Adipocyte (in vitro differentiated cells): ENCODE measurements at places on chromosomes 1 and 21.

- DNase-seq, result no peak
These were observed 189.6 kb upstream of the ST6GALNAC5 start for GRCh38 chr1:76677416-76678405.

- DNase-seq, result peak; percentile 73
These were observed 62.8 kb downstream of the MAGI3 start for GRCh38 chr1:113452921-113453770.

GRCh38 chr1:156705321-156705917 is at the start of gene CRABP2:
TSS of gene CRABP2 (minus strand) at chr1:156705583. CDS start at chr1:156705446, 137 bp downstream.
- DNase-seq, result peak; percentile 59

DNA sequence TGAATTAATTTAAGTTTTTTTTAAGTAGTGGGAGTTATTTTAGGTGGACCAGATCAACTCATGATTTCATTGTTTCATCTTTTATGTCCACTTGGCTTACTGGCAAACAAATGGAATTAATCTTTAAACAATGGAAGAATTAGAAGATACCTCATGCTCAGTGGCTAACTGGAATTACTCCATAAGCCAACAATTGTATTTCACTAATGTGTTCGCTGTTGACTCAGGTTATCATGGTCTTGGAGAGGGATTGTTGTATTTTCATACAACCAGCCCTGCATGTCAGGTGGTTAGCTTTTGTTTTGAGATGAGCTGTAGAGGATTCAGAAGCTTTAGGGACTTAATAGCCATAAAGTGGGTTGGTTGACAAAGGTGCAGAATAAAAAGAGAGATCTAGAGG is 57.2 kb upstream of the HMCN1 start:
- DNase-seq, result no peak

DNA sequence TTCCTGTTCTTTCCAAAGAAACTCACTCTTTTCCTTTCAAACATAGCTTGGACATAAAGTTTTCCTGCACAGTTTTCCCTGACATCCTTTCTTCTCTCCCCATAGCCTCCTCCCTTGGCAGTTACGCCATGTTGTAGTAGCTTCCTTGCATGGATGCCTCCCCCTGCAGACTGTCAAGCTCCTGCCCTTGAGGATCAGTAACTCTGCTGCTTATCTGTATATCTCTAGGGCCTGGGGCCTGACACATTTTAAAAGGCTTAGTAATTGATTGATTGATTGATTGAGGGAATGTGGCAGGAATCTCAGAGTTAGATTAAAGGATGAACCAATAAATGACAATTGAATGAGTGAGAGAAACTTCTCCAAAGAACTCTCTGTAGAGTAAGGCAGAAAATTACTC is 143.7 kb downstream of the NEK7 start:
- no peak for DNase-seq

GRCh38 chr1:6580119-6580592 is 362 bp downstream of the ZBTB48 start:
- DNase-seq, result peak; percentile 45

DNA sequence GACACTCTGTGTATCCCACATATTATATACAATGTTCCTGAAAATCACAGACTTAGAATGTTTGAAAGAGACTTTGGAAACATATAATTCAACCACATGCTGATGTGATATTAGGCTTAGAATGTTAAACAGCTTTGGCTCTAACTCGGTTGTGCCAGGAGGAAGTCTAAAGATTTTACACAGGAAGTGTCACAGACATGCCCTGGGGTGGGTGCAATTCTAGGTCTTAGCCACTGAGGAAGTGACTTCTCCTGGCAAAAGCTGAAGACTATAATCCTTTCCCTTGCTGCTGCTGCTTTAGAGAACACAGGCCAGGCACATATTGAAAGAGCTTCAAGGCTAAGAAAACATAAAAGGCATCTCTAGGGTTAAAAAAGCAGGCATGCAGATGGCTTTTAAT is 51.0 kb downstream of the RPL5 start:
- no peak for DNase-seq

DNA sequence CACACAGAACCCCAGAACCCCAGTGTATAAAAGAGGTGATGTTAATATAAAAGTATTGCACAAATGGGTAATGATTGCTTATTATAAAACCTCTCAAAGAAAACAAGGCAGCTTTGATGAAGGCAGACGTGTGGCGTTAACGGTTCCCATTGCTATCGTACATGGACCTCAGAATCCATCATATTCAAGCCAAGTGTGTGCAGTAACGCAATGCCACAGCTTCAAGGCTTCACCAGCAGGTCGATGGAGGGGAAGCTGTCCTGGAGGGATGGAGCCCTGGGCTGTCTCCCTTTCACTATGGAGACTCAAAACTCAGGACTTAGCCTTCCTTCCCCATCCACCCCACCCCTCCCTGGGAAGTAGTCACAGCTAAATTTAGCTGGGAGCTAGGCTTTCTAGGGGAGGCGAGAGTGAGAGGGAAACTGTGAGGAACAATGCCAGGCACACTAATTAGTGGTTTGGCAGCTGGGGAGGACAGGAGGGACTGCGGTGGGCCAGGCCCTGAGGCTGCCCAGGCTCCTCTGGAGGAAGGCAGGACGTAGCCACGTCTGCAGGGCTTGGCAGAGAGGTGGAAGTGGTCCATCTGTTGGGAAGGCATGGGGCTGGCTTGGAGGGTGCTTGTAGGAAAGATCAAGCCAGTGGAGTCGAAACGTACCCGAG is 121.2 kb downstream of the HMGB4 start:
- peak; percentile 42 for DNase-seq

- no peak for DNase-seq
These were observed 11.7 kb downstream of the CDKN2C start for GRCh38 chr1:50981741-50982140.

DNA sequence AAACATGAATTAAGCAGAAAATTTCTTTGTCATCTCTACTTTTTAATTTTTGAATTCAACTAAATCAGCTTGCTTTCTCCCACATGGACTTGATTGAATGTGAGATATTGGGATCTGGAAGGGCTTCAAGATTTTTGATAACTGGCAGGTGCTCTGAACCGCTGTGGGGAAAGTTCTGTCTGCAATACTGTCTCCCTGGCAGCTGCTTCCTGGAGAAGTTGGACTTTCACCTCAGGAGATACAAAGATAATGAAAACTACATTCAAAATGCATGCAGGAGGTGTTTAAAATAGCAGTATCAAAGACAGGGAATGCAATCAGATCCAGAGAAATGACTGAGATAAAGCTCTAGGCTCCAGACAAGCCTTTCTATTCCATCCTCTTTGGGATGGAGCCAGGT is 338.3 kb downstream of the NEGR1 start:
- DNase-seq, result no peak

DNA sequence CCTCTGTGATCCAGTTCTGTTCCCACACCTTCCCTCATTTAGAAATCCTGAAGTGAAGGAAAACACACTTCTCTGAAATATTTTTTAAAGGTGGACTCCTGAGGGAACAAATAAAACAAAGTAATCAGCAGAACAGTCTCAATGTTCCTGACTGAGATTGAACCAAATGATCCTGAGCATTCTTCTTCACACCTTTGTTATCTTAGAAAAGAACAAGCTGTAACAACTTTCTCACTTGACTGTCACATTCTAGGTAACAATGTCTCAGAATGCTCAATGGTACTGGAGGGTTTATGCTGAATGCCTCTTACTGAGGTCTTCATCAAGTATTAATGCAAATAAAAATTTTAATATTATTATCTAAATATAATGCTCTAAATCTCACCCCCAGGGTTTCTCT is 40.4 kb upstream of the RGS2 start:
- no peak for DNase-seq
